Ovary (tissue), 10 donors: ENCODE measurements at places on chromosomes 1 and 21. TPM values are rescaled to one million over a fixed set of nuclear protein-coding genes. Genes with fewer than 3 reads are reported as not detected.
A peak's percentile ranks its signal among the peaks of the same experiment; 100 is the strongest.

GRCh38 chr1:112247036-112247597, 148.9 kb upstream of the CTTNBP2NL start:
- H3K4me3 ChIP-seq: no peak overlapping the region
- no peaks in the 10 kb centered on the region for H3K4me1 ChIP-seq
- H3K27ac ChIP-seq: no peak overlapping the region
- no peaks in the 10 kb centered on the region for H3K36me3 ChIP-seq
- no peak for DNase-seq
- H3K27me3 ChIP-seq: no peaks in the 10 kb centered on the region

GRCh38 chr1:182170891-182171461, 109.5 kb upstream of the ZNF648 start:
- DNase-seq: no peak
- no peaks in the 10 kb centered on the region for H3K27me3 ChIP-seq
- no peak overlapping the region for H3K27ac ChIP-seq

GRCh38 chr1:105874621-105875020, 1181.9 kb upstream of the PRMT6 start:
- H3K4me1 ChIP-seq: no peaks in the 10 kb centered on the region
- H3K27me3 ChIP-seq: no peaks in the 10 kb centered on the region
- H3K4me3 ChIP-seq: no peak overlapping the region
- H3K27ac ChIP-seq: no peak overlapping the region
- no peak for DNase-seq
- no peaks in the 10 kb centered on the region for H3K36me3 ChIP-seq

DNA sequence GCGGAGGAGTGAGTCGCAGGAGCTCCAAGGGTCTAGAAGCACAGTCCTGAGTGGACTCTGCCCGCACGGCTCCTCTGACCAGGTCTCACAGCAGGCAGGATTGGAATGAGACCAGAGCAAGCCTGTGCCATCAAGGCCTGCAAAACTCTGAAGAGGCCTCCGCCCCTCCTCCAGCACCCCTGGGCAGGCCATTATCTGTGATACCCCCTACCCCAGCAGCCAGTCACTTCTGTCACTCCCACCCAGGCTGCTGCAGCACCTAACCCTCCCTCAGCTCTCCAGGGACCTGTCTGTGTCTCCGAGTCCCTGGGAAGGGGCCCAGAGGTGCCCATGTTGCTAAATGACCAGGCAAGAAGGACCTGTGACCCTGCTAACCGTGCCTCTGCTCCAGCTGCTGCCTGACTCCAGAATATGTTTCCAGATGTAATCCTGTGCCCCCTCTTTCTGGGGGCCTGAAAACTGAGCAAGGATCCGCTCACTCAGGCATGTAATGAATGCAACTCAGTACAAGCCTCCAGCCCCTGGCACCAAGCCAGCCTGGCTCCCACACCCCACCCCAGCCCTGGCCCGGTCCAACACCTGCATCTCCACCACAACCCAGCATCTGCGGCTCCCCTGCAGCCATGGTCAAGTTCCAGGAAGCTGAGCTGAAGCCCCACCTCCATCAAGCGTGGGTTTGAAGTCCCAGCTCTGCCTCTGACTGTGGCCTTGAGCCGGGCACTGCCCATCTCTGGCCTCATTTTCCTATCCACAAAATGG, 22.1 kb upstream of the COL16A1 start:
- no peaks in the 10 kb centered on the region for H3K27me3 ChIP-seq
- DNase-seq: no peak
- H3K27ac ChIP-seq: no peak overlapping the region
- H3K4me3 ChIP-seq: no peak overlapping the region

DNA sequence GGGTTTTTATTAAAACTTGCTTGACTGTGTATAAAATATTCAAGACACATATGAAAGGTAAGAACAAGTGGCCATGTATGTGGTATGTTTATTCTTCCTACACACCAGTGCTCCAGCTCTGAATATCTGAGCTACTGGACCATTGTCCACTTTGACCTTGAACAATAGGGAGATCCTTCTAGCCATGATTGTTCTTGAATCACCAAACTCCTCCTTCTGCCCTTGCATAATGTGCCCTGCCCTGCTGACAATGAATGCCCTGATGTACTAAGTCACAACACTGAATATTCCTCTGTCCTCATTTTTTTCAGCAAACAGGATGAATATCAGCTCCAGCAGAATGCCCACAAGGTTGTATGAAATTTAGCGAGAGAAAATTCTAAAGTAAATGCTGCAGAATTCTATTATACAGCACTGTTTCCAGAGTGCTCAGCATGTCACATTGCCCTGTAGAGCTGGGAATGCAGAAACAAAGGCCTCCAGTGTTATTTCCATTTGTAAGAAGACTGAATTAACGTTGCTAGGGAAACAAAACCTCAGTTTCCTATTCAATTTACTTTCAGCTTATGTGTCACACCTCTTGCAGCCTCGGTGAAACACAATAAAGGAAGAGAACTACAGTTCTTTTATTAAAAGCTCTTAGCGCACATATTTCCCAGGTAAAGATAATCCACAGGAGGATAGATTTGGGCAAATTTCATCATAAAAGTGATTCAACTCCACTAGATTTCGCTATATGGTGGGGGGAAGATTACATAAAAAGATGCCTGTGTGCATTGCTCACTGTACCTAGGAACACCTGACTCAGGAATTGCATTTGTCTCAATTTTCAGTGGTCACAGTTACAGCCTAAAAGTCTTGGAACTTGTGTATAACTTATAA, 187.4 kb upstream of the ATP1B1 start:
- H3K27me3 ChIP-seq: no peaks in the 10 kb centered on the region
- no peaks in the 10 kb centered on the region for H3K36me3 ChIP-seq
- H3K27ac ChIP-seq: no peak overlapping the region
- H3K4me1 ChIP-seq: no peaks in the 10 kb centered on the region
- no peak overlapping the region for H3K4me3 ChIP-seq
- no peak for DNase-seq

DNA sequence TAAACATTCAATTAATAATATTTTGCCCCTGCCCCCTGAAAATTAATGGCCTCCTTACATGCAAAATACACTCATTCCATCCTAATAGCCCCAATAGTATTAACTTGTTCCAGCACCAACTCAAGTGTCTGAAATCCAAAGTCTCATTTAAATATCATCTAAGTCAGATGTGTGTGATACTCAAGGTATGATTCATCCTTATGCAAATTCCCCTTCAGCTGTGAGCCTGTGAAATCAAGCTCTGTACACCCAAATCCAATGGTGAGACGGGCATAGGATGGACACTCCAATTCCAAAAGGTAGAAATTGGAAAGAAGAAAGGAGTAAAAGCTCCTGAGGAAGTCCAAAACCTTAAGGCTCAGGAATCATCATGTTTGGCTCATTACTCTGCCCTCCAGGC, 83.5 kb downstream of the HHAT start:
- no peaks in the 10 kb centered on the region for H3K4me1 ChIP-seq
- H3K27me3 ChIP-seq: no peaks in the 10 kb centered on the region
- no peak for DNase-seq
- no peak overlapping the region for H3K27ac ChIP-seq

GRCh38 chr1:231940701-231941100, 314.1 kb downstream of the DISC1 start:
- no peaks in the 10 kb centered on the region for H3K36me3 ChIP-seq
- H3K4me1 ChIP-seq: no peaks in the 10 kb centered on the region
- no peak overlapping the region for H3K4me3 ChIP-seq
- no peak for DNase-seq
- H3K27me3 ChIP-seq: no peaks in the 10 kb centered on the region
- no peak overlapping the region for H3K27ac ChIP-seq

DNA sequence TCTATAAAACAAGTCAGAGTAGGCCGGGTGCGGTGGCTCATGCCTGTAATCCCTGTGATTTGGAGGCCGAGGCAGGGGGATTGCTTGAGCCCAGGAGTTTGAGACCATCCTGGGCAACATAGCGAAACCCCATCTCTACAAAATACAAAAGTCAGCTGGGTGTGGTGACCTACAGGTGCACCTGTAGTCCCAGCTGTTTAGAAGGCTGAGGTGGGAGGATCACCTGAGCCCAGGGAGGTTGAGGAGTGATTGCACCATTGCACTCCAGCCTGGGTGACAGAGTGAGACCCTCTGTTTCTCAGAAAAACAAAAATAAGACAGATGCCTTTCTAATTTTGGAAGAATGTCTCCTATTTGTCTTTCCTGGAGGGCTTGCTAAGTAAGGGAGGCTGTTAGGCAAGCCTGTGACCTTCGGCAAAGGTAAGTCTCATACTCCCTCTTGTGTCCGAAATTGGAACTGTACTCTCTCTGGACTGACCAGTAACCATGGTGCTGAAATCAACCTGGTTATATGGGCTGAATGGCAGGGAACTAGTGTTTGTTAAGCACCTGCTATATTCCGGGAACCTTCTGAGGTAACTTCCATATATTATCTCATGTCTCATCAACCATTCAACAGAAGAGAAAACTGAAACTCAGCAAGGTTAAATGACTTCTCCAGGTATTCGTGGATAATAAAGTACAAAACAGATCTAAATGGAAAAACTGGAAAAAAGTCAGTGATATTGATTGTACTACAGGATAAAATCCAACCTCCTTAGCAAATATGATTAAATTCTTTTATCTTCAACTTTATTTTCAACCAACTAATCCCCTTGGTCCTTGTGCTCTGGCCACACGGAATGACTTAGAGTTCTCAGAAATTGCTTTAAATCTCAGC, 11.8 kb upstream of the RAB3B start:
- H3K27ac ChIP-seq: no peak overlapping the region
- H3K27me3 ChIP-seq: no peaks in the 10 kb centered on the region
- H3K4me1 ChIP-seq: peaks cover 9% of the 10 kb centered on the region
- DNase-seq: peak; percentile 55
- no peak overlapping the region for H3K4me3 ChIP-seq

GRCh38 chr1:89951766-89952604, 42.9 kb upstream of the ZNF326 start:
- H3K4me3 ChIP-seq: no peak overlapping the region
- no peaks in the 10 kb centered on the region for H3K27me3 ChIP-seq
- no peaks in the 10 kb centered on the region for H3K4me1 ChIP-seq
- DNase-seq: no peak

DNA sequence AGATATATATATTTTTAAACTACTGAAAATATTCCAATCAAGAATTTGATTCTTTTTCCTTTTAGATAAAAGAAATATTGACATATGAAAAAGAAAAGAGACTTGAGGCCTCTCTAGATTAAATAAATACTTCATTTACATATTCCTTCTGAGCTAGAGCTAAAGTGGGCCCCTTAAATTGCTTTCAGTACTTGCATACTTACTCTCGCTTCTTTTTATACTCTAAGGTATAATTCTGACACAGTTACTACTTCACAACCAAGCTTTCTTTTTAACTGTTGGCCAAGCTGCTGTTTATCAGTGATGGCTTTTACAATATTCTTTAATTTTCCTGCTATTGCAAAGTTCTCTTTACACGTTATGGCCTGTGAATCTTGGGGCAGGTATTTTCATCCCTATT, 24.6 kb downstream of the EXTL2 start:
- H3K4me1 ChIP-seq: no peaks in the 10 kb centered on the region
- H3K36me3 ChIP-seq: no peaks in the 10 kb centered on the region
- H3K27me3 ChIP-seq: no peaks in the 10 kb centered on the region
- H3K27ac ChIP-seq: no peak overlapping the region

GRCh38 chr1:183711741-183712361, 58.7 kb upstream of the APOBEC4 start:
- H3K4me1 ChIP-seq: no peaks in the 10 kb centered on the region
- no peaks in the 10 kb centered on the region for H3K27me3 ChIP-seq
- DNase-seq: no peak
- H3K27ac ChIP-seq: no peak overlapping the region

DNA sequence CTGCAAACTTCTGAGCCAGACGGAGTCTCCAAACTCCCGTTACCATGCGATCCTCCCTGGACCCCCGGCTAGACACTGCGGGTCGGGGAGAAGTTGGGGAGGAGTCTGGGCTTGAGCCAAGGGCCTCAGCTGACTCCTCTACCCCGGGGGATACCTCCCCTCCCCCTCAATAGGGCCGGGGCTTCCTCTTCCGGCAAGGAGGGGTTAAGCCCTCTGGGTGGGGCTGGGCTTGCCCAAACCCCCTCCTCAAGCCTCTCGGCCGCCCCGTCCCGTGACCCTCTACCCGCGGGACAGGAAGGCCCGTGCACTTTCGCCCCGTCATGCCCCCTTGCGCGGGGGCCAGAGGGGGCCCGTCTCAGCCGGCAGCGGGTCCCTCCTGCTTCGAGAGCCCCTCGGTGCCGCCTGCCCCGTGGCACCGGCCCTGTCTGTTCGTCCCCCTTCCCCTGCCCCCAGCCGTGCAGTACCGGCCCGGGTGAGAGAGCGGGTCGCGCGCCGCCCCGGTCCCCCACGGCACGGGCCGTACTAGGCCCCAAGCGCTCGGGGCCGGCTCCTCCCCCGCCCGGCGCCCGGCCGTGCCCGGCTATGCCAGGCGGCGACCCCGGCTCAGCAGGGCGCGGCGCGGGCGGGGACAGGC, 652 bp downstream of the ARL8A start:
- H3K27me3 ChIP-seq: no peaks in the 10 kb centered on the region
- peak; percentile 56 for DNase-seq
- H3K4me1 ChIP-seq: peaks cover 6% of the 10 kb centered on the region
- H3K36me3 ChIP-seq: no peaks in the 10 kb centered on the region
- H3K4me3 ChIP-seq: peak overlapping the region; percentile 71

- no peak overlapping the region for H3K4me3 ChIP-seq
- no peaks in the 10 kb centered on the region for H3K36me3 ChIP-seq
- H3K27me3 ChIP-seq: no peaks in the 10 kb centered on the region
- H3K4me1 ChIP-seq: peaks cover 2% of the 10 kb centered on the region
- H3K27ac ChIP-seq: no peak overlapping the region
Measured at GRCh38 chr21:42724226-42724920, 71.0 kb downstream of the PDE9A start.

DNA sequence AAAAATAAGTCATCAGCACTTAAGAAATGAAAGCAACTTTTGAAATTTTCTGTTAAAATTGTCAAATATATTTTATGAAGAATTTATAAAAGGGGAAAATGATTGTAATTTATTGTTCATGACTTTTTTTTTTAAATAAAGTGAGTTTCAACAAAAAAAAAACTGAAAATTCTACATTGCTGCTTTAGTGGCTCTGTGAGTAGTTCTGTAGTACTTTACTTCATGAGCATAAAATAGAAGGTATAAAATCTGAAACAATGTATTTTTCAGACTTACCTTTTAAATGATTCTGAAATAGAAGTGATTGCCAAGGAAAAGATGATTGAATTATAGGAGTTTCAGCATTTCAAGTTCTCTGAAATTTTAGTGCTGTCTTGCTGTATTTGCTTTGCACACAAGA, 13.8 kb downstream of the PDIK1L start:
- no peaks in the 10 kb centered on the region for H3K27me3 ChIP-seq
- DNase-seq: no peak
- no peaks in the 10 kb centered on the region for H3K4me1 ChIP-seq
- H3K36me3 ChIP-seq: no peaks in the 10 kb centered on the region
- no peak overlapping the region for H3K4me3 ChIP-seq

- DNase-seq: no peak
- H3K27ac ChIP-seq: no peak overlapping the region
- no peaks in the 10 kb centered on the region for H3K36me3 ChIP-seq
- no peaks in the 10 kb centered on the region for H3K27me3 ChIP-seq
- H3K4me3 ChIP-seq: no peak overlapping the region
Measured at GRCh38 chr1:2945821-2946231, 75.4 kb upstream of the ACTRT2 start.

PEAR1 gene
- 13.7 TPM for polyA plus RNA-seq

GUCA2A gene
- not detected for polyA plus RNA-seq

TNFRSF9 gene
- 0.05 TPM for polyA plus RNA-seq

GABRD gene
- polyA plus RNA-seq: not detected

AUNIP gene
- 0.23 TPM for polyA plus RNA-seq

IFNGR2 gene
- polyA plus RNA-seq: 125 TPM

KDF1 gene
- 0.08 TPM for polyA plus RNA-seq

C1orf216 gene
- polyA plus RNA-seq: 6.5 TPM
